Stimulated activated CD4-positive, alpha-beta T cell treated with anti-CD3 and anti-CD28 coated beads, Interleukin-4, amount 100 ng/mL, for 1 hour (primary cell): ENCODE measurements at places on chromosomes 4 and X.

- DNase-seq: no peak
These were observed 71.9 kb downstream of the WDFY3 start for GRCh38 chr4:84894621-84895020.

DNA sequence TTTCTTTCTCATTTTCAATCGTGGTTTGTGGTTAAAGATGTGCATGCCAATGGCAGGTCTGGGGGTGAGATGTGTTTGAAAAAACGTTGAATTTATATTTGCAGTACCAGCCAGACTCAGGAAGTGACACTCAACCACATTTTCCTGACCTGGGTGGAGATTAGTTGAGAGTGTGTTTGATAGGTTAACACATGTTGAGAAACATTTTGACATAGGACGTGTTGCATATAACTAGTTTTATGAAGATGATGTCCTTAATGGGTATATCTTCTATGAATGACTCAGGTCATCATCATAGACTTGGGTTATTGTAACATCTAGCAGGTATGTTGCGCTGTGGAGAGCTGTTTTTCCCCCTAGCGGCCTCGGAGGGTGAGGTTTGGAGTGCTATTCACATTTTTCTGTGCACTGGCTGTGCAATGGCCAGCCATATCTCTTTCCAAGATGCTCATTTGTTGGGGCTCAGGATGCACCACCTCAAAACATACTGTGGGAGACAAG, 21.7 kb upstream of the CD38 start:
- DNase-seq: peak; percentile 73

DNA sequence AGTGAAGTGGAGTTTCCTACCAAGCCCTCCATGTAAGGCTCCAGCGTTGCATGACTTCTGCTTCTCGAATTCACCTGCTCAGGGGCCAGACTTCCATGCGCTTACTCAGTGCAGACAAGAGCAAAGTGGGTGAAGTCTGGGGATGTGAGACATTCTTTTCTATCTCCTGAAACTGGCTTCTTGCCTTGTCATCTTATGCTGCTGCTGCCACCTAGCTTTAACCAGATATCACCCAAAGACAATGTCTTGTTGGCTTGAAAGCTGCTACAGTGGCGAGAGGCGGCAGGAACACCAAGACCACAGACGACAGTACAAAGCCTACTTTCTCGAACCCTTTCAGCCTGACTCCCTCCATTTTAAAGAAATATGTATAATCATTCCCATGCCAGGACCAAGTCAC, 103.6 kb upstream of the ADGRG2 start:
- DNase-seq: no peak

DNA sequence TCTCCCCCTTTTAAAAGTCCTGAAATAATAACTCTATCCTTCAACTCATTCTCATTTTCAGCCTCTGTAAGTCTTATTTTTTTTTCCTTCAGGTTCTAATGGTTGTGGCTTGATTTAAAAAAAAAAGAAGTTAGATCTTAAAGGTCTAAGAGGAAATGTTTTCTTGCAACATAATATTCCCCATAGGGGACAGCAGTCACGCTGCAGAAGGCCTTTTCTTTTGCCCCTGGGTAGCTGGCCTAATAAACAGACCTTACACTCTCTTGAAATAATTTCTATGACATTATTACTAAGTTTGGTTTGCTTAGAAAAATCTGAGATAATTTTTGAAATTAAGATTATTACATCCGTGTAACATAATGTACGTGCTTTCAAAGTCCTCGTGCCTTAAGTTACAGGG, 564.1 kb upstream of the SPANXN1 start:
- no peak for DNase-seq

- no peak for DNase-seq
These were observed 680.4 kb downstream of the DMD start for GRCh38 chrX:32530802-32531403.

GRCh38 chrX:49746306-49746705, 50.5 kb upstream of the PAGE1 start:
- DNase-seq: no peak

DNA sequence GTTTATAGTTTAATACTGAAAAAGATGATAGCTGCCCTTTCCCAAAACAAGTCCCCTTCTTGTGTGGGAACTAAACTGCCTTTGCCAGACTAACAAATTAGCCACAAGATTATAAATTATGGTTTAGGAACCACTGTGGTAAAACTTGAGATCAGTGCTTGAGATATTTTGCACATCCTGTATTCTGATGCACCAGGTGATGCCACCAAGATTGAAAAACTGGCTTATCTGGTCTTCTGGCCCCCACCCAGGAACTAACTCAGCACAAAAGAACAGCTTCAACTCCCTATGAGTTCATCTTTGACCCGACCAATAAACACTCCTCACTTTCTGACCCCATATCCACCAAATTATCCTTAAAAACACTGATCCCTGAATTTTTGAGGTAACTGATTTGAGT, 36.7 kb upstream of the EFNB1 start:
- DNase-seq: no peak

- DNase-seq: no peak
These were observed 47.8 kb downstream of the ELF2 start for GRCh38 chr4:139129206-139129605.

GRCh38 chrX:24643116-24643515, 4.0 kb downstream of the PCYT1B start:
- no peak for DNase-seq

DNA sequence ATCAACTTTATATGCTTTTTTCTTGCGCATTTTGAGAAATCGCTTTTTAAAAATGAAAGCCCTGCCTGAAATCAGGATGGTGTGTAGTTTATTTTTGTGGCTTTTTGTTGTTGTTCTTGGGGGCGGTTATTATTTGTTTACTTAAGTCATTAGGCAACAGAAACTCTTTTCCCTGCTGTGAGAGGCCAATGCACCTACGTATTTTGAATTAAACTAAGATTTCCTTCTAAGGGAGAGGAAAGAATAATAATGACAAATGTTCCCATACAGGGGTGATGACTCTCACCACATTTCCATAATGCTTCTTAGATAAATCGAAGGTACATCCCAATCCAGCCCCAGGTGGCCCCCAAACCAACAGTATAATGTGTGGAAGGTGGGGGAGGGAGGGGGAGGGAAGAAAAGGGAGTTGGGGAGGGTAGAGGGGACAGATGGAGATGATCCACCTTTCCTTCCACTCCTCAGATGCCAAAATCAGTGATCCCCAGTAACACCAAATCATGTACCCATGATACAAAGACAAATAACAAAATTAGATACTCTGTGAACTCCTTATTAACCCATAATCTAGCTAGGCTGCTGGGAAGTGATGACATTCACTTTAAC, 39.6 kb downstream of the ZNF827 start:
- no peak for DNase-seq

- DNase-seq: no peak
These were observed 17.8 kb downstream of the AMER1 start for GRCh38 chrX:64187762-64188150.

- no peak for DNase-seq
These were observed 36.7 kb downstream of the SLC9A6 start for GRCh38 chrX:136021903-136022302.

GRCh38 chr4:184019076-184019475, 114.0 kb downstream of the STOX2 start:
- no peak for DNase-seq

GRCh38 chrX:17053502-17053901, 107.0 kb downstream of the REPS2 start:
- no peak for DNase-seq

- DNase-seq: no peak
These were observed 296.4 kb downstream of the GPAT3 start for GRCh38 chr4:83832110-83832825.

DNA sequence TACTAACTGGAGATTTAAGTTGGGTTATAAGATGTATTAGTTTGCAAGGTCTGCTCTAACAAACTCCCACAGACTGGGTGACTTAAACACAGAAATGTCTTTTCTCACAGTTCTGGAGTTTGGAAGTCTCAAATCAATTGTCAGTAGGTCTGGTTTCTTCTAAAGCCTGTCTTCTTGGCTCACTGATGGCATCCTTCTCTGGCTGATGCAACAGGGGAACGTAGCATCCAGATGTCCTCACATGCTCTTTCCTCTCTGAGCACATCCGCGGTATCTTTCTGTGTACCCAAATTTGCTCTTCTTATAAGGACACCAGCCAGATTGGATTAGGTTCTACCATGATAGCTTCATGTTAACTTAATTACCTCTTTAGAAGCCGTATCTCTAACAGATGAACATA, 63.2 kb upstream of the BMP3 start:
- no peak for DNase-seq

GRCh38 chr4:80173401-80173800, 23.9 kb upstream of the PRDM8 start:
- DNase-seq: no peak

GRCh38 chr4:1049591-1049905, 38.1 kb downstream of the FGFRL1 start:
- DNase-seq: no peak

GRCh38 chr4:26325191-26325590, 4.4 kb downstream of the RBPJ start:
- DNase-seq: no peak

GRCh38 chr4:141133999-141134995, 1.0 kb upstream of the RNF150 start:
- no peak for DNase-seq

DNA sequence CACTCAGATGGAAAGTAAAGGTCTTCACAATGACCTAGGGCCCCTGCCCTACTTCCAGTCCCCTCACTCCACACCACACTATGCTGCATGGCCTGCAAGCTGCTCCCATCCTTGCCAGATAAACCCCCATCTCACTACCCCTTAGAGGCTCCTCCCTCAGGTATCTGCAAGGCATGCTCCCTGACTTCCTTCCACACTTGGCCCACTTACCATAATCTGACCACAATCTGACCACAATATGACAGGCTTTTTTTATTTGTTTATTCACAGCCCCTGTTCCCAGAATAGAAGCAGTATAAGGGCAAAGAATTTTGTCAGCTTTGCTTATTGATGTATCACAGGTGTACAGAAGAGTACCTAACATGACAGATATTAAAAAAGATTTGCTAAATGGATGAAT, 124.7 kb downstream of the CAMK2D start:
- DNase-seq: no peak

GRCh38 chrX:104122829-104123228, 10.5 kb downstream of the ZCCHC18 start:
- no peak for DNase-seq

- no peak for DNase-seq
These were observed 17.1 kb upstream of the DDX60 start for GRCh38 chr4:168335621-168336020.

GRCh38 chr4:173211838-173212237, 43.2 kb downstream of the GALNT7 start:
- no peak for DNase-seq

GRCh38 chr4:48129307-48130014, 4.6 kb downstream of the TXK start:
- DNase-seq: peak; percentile 15

DNA sequence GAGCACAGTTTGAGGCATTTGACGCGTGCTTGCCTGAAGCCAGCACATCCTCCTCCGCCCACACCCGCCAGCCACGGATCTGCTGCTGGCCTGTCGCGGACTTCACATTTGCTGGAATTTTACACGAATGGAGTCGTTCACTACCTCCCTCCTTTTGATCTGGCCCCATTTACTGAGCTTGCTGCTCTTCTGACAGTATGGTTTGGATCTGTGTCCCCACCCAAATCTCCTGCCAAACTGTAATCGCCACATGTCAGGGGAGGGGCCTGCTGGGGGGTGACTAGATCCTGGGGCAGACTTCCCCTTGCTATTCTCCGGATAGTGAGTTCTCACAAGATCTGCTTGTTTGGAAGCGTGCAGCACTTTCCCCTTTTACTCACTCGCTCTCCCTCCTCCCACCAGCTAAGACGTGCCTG, 19.9 kb upstream of the CPLX1 start:
- no peak for DNase-seq

DNA sequence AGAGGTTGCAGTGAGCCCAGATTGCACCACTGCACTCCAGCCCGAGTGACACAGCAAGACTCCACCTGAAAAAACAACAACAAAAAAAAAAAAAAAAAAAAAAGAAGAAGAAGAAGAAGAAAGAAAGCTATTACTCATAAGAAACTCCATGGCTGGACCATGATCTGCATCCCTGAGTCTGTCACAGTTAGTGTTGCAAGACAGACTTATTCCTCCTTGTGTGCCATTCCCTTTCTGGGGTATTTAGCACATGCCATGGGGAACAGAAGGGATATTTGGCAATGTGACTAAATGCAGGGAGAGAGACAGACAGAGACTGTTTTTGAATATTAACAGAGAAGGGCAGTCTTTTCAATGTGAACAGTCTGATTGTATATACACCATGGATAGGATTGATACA, 16.7 kb upstream of the PDS5A start:
- no peak for DNase-seq

DNA sequence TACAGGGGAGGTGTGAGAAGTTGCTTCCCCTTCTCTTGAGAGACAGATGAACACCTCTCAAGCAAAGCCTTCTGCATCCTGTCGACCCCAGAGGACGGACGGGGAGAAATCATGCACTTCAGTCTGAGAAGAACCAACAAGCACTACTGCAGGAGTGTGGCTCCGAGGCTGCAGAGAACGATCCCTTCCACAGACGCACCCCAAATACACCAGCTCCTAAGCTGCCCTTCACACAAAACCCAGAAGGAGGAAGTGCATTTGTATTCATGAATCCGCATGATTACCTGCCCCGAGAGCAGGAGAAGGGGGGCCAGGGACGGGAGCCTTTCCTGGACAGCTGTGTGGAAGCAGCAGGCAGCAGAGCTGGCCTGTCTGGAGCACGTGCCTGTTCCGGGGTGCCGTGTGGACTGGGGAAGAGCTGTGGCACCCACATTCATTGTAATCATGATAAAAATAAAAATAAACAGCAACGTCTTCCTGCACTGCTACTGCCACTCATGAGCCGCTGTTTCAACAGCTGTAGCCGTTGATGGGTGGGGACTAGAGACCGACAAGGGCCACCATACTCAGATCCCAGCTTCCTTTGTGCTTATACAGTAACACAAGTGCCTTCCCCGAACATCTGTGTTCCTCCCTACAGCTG, 42.9 kb downstream of the ACSL1 start:
- DNase-seq: no peak

DNA sequence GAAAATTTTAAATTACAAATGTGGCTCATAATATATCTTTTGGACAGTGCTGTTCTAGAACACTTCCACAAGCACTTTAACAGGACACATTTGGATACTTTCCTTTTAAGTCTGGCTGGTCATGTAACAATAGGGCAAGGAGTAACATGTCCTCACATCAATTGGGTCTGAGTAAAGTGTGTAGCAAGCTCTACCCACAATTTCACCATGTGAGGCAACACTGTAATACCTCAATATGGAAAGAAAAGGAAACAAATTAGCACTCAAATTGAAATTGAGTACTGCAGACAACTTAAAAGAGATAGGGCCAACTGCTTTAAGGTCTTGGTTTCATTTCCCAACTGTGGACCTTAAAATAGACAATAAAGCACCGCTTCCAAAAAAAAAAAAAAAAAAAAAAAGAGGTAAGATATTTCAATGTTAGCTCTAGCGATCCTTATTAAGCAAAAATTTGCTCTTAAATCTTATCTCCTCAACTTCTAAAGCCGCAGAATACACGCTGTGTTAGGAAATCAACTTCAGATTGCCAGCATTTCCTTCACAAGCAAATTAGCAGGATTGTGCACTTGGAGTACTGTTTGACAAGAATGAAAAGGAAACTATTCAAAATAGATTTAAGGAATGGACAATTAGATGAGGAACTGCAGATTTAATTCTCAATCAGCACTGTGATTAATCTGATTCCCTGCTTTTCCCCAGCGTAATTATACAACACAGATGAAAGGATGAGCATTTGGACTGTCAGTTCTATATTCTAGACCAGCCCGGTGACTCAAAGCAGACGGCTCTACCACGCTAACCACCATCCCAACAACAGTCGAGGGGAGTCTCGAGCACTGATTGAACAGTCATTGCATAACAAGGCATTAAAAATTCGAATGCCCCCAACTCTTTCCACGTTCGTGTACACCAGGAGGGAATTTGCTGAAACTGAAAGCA, 1.6 kb downstream of the CASK start:
- DNase-seq: peak; percentile 10
